Type B pancreatic cell (in vitro differentiated cells): ENCODE measurements at places on chromosomes 2 and 18. TPM values are rescaled to one million over a fixed set of nuclear protein-coding genes. Genes with fewer than 3 reads are reported as not detected.

The TNFRSF11A gene
- total RNA-seq = 3.5 and 8.9 TPM in 2 replicates

The CD8B2 gene
- total RNA-seq = 0.31 TPM in 2 replicates

The TRIM54 gene
- not detected in 2 replicates for total RNA-seq

The CPO gene
- 0.24 and 0.51 TPM in 2 replicates for total RNA-seq

The ANKRD62 gene
- not detected in 2 replicates for total RNA-seq

The HPCAL1 gene
- total RNA-seq = 13.4 and 17.8 TPM in 2 replicates

The FBXO41 gene
- 5.2 and 5.5 TPM in 2 replicates for total RNA-seq

The RESP18 gene
- not detected in 2 replicates for total RNA-seq

The POTEC gene
- total RNA-seq = not detected in 2 replicates

The MERTK gene
- 25.7 and 48.4 TPM in 2 replicates for total RNA-seq

GRCh38 chr18:63141778-63142176 is 177.8 kb downstream of the BCL2 start:
- H3K36me3 ChIP-seq = peaks cover 11% of the 10 kb centered on the region
- no peak for DNase-seq
- no peak overlapping the region for H3K27ac ChIP-seq
- H3K27me3 ChIP-seq = peaks cover 3% of the 10 kb centered on the region

- DNase-seq = no peak
- H3K4me3 ChIP-seq = peak overlapping the region; percentile 92
- H3K27me3 ChIP-seq = no peaks in the 10 kb centered on the region
- peak overlapping the region; percentile 70 for H3K27ac ChIP-seq
- peaks cover 12% of the 10 kb centered on the region for H3K36me3 ChIP-seq
These were observed 742 bp downstream of the RRM2 start for GRCh38 chr2:10123281-10123680.

DNA sequence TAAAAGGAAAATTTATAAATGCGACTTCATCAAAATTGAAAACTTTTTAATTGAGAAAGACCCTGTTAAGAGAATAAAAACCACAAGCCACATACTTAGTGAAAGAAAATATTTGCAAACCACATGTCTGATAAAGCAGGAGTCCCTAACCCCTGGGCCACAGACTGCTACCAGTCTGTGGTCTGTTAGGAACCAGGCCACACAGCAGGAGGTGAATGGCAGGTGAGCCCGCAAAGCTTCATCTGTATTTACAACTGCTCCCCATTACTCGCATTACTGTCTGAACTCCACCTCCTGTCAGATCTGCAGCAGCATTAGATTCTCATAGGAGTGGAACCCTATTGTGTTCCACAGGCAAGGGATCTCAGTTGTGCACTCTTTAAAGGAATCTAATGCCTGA is 95.5 kb upstream of the CRACDL start:
- H3K27ac ChIP-seq = no peak overlapping the region
- H3K36me3 ChIP-seq = no peaks in the 10 kb centered on the region
- no peaks in the 10 kb centered on the region for H3K4me1 ChIP-seq

GRCh38 chr2:59462422-59463197 is 1090.8 kb downstream of the BCL11A start:
- no peak overlapping the region for H3K4me3 ChIP-seq
- H3K36me3 ChIP-seq = no peaks in the 10 kb centered on the region
- H3K27ac ChIP-seq = no peak overlapping the region
- H3K27me3 ChIP-seq = no peaks in the 10 kb centered on the region
- no peak for DNase-seq
- H3K4me1 ChIP-seq = peaks cover 4% of the 10 kb centered on the region

DNA sequence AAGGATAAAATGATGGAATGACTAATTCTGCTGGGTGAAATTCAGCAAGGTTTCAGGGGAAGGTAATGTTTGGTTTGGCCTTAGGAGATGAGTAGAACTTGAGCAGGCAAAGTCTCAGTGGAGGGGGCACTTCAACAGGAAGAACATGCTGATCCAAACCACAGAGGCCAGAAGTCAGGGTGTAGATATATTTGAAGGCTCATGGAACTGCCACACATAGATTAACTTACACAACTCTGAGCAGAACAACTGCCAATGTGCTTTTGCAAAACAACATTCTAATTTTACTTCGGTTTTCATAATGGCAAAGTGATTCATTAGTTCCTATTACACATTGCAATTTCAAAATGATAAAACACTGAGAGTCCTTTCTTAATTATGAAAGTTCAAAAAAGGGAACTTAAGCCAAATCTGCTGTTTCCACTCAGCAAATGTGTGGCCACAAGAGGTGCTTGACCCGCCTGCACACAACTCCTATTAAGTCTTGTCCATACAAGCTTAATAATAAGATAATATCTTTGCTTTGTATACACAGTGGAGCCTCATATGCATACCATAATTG is 284.8 kb downstream of the MREG start:
- no peaks in the 10 kb centered on the region for H3K4me1 ChIP-seq
- no peak overlapping the region for H3K27ac ChIP-seq
- DNase-seq = no peak
- no peaks in the 10 kb centered on the region for H3K36me3 ChIP-seq
- no peaks in the 10 kb centered on the region for H3K27me3 ChIP-seq

- H3K4me1 ChIP-seq = no peaks in the 10 kb centered on the region
- H3K27me3 ChIP-seq = no peaks in the 10 kb centered on the region
- peaks cover 4% of the 10 kb centered on the region for H3K36me3 ChIP-seq
- no peak overlapping the region for H3K4me3 ChIP-seq
- DNase-seq = no peak
These were observed 20.4 kb downstream of the CMPK2 start for GRCh38 chr2:6845312-6845711.

- H3K4me1 ChIP-seq = peaks cover 38% of the 10 kb centered on the region
- peak overlapping the region; percentile 89 for H3K4me3 ChIP-seq
- H3K36me3 ChIP-seq = peaks cover 12% of the 10 kb centered on the region
These were observed 1.6 kb downstream of the TMEM177 start for GRCh38 chr2:119680457-119681202.

DNA sequence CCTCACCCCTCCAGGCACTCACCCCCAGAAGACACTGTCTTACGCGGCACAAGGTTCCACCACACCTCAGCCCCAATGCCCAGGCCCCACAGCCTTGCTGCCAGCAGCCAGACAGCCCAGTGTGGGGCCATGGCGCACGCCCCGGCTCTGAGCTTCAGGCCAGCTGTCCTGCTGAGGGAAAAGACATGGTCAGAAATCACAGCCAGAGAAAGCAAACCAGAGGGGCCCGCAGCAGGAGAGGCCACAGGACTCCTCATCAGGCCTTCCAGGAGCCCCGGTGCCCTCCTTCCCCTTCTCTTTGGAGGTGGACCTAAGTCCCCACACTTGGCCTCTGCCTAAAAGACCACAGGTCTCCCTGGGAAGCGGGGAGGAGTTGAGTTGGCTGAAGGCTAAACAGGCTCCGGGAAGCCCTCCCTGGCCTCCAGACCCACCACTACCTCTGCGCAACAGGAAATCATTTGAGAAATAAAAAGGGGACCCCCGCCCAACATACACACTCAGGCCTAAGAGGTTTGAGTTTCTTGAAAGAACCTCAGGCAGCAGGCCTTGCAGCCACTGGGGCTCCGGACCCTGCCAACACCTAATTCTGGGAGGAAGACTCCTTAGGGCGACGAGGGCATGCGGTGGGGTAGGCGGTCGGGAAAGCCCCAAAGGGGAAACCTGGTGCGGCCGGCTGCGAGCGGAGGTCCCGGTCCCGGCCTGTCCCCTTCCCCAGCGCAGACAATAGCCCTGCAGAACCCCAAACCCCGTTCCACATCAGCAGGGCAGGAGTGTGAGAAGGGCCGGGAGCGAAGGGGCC is 1.9 kb downstream of the SEMA4C start:
- H3K4me3 ChIP-seq = peak overlapping the region; percentile 91
- H3K27ac ChIP-seq = peak overlapping the region; percentile 90
- H3K36me3 ChIP-seq = peaks cover 8% of the 10 kb centered on the region

GRCh38 chr2:178882666-178883440 is 75.6 kb upstream of the TTN start:
- H3K36me3 ChIP-seq = no peaks in the 10 kb centered on the region
- H3K4me1 ChIP-seq = no peaks in the 10 kb centered on the region
- H3K27me3 ChIP-seq = no peaks in the 10 kb centered on the region
- no peak for DNase-seq
- no peak overlapping the region for H3K4me3 ChIP-seq

DNA sequence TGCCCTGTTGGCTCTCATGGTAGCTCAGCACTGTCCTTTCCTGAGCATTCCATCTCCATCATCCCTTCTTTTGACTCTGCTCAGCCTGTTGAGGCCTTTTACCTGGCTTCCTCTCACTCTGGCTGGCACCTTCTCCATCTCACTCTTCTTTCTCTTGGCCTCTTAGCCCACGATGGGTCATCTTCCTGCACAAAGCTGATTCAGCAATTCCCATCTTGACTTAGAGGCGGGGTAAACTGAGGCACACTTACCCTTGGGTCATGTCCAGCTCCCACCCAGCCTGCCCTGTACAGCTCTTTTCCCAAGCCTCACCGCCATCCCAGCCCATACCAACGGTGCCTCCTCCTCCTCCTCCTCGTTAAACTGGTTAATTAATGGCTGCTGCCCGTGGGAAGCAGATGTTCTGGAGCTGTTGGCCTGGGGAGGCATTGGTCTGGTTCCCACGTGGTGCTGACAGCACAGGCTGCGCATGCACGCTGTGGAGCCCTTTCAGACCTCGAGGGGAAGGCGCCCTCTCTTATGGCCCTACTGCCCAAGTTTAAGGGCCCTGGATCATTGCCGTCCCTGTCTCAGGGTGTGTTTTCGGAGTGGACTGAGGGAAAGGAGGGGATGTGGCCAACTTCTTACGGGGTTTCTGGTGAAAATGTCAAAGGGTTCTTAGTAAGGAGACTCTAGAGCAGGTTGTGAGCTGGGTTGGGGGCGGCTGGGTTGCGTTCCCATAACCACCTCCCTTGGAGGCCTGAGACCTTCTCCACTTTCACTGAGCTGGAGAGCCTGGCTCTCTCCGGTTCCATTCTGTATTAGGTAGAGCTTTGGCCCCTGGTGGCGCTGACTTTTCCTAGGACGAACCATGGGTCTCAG is 10.9 kb downstream of the WNT10A start:
- no peak overlapping the region for H3K4me3 ChIP-seq
- H3K27me3 ChIP-seq = peaks cover 72% of the 10 kb centered on the region
- DNase-seq = no peak
- H3K36me3 ChIP-seq = no peaks in the 10 kb centered on the region
- H3K4me1 ChIP-seq = peaks cover 22% of the 10 kb centered on the region
